ENCODE measurements at places on chromosomes 5 and 9.
A peak's percentile ranks its signal among the peaks of the same experiment; 100 is the strongest.

GRCh38 chr9:136631038-136632000 lies 31.4 kb upstream of the EGFL7 start:
- peak; percentile 71 for DNase-seq

- DNase-seq: no peak
Observed at GRCh38 chr5:108481355-108481931, 99.5 kb upstream of the FBXL17 start.

DNA sequence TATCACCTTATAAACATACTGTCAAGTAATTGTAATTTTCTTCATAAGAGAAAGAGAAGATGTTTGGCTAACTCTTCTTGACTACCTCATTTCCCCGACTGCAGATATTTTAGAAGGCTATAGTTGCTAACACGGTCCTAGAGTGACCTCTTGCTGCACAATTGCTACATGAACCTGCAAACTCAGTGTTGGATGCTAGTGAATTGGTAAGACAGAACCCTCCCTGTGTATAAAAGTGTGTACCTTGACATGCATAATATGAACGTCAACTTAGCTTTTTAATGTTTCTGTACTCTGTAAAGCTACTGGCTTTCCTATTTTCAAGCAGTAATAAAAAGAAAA lies 46.7 kb upstream of the CER1 start:
- no peak for DNase-seq

GRCh38 chr5:8081179-8081578 lies 212.2 kb downstream of the MTRR start:
- no peak for DNase-seq

- DNase-seq: no peak
Observed at GRCh38 chr9:102135768-102136167, 397.3 kb upstream of the GRIN3A start.

- no peak for DNase-seq
Observed at GRCh38 chr9:124501771-124502320, 5.4 kb downstream of the NR5A1 start.

DNA sequence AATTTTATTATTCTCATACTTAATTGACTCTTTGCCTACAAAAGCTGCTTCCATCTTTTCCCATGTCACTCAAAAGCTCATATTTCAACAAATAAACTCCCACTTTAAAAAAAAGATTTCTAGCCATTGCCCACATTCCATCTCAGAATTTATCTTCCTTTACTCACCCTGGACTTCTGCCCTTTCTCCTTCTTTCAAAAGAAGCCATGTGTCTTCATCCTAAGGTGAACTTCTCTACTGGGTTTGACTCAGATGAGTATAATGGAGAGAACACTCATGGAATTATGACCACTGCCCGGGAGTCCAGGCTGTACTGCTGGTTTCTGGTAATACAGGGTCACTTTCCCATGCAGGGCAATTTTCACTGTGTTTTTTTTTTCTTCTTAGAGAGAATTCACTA lies 548.5 kb upstream of the ZNF462 start:
- no peak for DNase-seq

DNA sequence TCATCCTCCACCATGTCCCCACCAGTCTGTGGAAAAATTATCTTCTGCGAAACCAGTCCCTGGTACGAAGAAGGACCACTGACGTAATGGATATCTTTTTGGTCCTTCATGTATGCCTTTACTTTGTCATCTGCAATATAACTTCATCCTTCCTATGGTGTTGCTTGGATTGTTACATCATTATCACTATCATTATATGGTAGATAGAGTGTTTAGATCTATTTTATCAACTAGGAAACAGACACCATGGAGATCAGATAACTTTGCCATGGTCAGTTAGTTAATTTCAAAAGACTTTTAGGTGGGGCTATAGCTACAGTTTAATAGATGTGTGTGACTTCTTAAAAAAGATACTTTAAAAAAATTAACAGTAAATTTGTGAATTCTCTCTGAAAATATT lies 23.8 kb upstream of the CAMLG start:
- DNase-seq: no peak

- DNase-seq: no peak
Observed at GRCh38 chr9:99873531-99873930, 32.9 kb upstream of the STX17 start.

GRCh38 chr5:141040771-141041426 lies 10.3 kb upstream of the PCDHB1 start:
- peak; percentile 31 for DNase-seq

DNA sequence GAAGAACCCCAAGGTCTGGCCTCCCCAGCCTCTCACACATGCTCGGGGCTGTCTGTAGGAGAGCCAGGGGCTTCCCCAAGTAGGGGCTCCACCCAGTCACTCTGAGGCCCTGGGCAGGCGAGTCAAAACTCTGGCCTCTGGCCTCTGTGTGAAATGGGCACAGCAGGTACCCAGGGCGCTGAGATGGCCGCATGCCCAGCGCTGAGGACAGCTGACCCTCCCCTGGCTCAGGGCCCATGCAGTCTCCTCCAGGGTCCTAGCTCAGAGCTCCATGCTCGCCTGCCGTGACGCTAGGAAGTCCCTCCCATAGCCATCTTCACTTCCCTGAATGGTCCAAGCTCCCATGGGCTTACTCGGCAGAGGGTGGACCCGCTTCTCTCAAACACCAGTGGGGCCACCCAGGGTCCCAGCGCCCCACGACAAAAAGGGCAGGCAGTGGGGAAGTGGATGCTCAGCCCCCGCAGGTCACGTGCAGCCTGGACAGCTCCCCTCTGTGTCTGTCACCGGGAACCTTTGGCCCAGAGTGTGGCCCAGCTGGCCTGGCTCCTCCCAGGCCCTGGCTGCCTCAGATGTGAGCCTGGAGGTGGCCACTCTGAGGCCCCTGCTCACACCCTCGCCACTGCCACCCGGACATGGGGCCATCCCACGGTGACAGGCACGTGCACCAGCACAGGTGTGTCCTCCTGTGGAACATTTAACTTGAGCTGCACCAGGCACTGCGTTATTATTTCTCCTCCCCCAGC lies 12.2 kb upstream of the VAV2 start:
- no peak for DNase-seq

DNA sequence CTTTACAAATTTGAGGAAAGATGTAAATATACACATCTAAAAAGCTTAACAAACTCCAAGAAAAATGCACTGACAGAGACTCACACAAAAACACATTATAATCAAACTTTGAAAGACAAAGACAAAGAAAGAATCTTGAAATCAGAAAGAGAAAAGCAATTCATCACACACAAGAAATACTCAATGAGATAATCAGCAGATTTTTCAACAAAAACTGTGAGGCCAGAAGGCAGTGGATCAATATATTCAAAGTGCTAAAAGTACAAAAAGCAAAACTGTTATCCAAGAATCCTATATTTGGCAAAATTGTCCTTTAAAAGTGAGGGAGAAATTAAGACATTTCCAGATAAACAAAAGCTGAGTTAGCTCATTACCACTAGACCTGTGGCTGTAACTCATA lies 6.1 kb downstream of the TPD52L3 start:
- DNase-seq: no peak

- DNase-seq: no peak
Observed at GRCh38 chr5:80594810-80595209, 24.7 kb upstream of the ANKRD34B start.

DNA sequence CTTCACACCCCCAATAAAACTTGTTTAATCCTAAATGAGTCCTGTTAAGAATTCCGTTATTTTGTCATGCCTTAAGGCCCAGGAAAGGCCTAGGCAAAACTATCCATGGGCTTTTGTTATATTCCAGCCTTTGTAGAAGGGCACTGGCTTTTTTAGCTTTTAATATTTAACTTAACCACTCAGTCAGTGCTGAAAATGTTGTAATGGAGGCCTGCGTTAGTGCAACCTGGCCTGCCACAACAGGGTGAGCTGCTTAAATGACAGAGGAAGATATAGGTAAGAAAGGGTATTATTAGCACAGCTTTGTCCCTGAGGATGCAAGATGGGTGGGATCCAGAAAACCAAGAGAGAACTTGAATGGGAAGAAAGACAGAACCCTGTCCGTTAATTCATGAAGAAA lies 40.2 kb upstream of the PCAT7 start:
- DNase-seq: no peak

GRCh38 chr9:127186806-127187205 lies 64.4 kb upstream of the ANGPTL2 start:
- no peak for DNase-seq

GRCh38 chr9:116160676-116161571 lies 7.3 kb downstream of the PAPPA start:
- no peak for DNase-seq

DNA sequence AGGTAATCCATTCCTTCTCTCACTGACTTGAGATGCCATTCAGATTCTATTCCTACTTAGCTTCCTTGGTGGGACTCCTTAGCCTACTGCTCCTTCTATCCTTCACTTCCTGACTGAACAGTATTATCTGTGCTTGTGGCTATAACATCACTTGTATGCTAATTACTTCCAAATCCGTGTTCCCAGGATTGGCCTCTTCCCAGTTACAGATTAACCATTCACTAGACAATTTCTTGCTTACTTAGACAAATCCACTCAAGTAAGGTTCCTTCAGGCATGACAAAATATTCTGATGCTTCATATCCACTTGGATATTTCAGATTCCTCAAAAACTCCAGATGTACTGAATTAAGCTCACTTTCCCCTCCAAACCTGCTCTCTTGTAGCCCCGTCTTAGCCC lies 18.3 kb downstream of the LIFR start:
- DNase-seq: no peak

DNA sequence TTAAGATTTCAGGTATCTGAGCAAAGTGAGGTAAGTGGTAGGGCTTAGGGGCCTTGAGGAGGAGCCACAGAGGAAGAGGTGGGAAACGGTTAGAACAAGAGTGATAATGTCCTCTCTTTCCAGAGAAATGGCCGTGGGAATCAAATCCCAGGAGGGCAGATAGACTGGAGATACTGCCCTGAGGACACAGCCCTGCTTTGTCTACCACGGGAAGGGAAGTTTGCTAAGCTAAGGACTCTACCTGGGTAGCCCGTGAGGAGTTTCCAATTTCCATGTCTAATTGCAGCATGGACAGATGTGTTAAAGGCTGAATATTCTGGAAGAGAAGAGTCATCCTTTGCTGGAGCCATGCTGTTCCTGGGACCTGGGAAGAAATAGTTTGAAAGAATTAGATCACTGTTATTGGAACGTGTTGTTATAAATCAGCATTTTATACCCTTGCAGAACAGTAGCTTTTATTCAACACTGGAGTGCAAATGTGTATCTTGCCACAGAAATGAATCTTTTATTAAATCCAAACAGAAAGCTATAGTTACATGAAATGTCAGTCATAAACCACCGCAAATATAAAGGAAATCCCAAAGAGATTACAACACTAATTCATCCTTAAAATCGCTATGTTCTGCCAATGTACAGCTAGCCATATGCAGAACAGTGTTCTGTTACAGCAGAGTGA lies 133.2 kb upstream of the LHFPL2 start:
- no peak for DNase-seq

DNA sequence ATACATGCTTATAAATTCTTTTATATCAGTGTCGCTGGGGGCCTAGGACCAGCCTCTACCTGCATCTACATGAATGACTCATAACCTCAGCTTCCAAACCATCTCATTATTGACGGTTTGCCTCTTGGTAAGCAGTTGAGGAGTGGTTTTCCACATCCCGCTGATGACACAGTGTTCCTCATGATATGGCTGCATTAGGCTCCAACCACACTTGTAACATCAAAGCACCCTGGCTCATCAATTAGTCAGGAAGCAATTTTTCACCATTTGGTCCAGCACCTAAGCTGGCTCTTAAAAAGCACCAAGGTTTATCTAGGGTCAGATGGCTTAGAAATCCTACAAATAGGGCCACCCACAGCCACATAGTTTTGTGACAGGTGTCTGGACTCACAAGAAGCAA lies 402.4 kb downstream of the ARHGEF28 start:
- no peak for DNase-seq

DNA sequence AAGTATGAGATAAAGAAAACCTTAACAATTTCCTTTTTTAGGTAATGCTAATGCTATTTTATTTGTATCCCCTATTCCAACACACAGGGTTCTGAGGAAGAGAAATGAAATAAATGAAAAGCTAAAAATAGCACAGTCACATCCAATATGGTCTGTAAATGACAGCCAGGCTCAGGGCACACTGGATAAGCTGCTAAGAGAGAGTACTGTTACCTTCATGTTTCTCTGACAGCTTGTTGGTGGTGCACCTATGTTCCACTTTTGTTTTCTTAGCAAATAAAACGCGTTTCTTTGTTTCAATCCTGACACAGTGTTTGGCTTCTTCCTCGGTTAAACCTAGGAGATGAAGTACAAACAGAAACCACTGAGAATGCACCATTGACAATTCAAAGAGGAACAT lies 41.3 kb downstream of the C6 start:
- no peak for DNase-seq

GRCh38 chr9:70561111-70561510 lies 146.7 kb upstream of the KLF9 start:
- no peak for DNase-seq

- no peak for DNase-seq
Observed at GRCh38 chr9:119951591-119951990, 582.4 kb upstream of the BRINP1 start.

DNA sequence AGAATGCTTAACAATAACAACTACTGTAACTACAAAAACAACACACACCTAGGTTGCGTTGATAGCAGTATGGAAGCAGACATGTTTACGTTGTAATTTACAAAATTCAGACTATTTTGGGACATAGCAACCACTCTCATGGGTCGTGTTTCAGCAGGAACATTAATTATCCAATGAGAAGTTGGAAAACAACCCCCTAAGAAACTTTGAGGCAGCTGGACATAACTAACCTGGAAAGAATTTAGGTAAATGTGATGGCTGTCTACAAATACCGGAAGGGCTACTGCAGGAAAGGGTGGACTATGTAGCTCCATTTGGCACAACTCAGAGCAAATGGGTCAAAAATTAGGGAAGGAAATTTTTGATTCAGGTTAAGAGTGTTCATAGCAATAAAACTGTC lies 409.3 kb downstream of the ADGRV1 start:
- DNase-seq: no peak

DNA sequence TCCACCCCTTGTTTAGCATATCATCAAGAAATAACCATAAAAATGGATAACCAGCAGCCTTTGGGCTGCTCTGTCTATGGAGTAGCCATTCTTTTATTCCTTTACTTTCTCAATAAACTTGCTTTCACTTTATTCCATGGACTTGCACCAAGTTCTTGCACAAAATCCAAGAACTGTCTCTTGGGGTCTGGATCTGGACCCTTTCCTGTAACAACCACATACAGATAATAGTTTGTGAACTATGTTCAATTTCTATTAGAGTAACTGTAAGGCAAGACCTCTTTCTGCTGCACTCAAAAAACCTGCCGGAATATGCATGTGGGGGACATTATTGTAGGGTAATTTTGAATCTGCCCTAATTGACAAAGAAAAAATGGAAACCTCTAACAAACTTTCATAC lies 66.9 kb upstream of the TMEM215 start:
- no peak for DNase-seq

DNA sequence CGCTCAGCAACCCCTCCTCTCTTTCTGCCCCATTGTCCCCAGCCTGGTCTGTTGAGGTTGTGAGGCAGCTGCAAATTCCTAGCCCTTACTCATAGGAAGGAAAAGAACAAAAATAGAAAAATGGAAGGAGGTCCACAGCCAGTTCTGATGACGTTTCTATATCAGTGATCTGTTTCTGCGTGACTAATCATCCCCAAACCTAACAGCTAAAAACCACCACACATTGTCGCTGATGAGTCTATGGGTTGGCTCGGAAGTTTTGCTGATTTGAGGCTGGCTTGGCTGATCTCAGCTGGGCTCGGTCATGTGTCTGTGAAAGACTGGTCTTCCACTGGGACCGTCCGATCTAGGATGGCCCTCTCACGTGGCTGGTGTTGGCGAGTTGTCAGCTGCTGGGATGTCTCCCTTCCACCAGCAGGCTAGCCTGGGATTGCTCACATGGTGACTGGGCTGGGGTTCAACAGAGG lies 200.6 kb upstream of the ZNF618 start:
- DNase-seq: no peak

GRCh38 chr5:133756036-133756435 lies 143.7 kb upstream of the FSTL4 start:
- no peak for DNase-seq
